A549 treated with ZK216348 at 1 μM for 4 hours (cell line): ENCODE measurements at places on chromosomes 2 and 18. TPM values are rescaled to one million over a fixed set of nuclear protein-coding genes. Genes with fewer than 3 reads are reported as not detected.

The IER3IP1 gene
- total RNA-seq = 17.5 to 20.2 TPM (median 18.7 TPM) in 5 replicates

The TPO gene
- total RNA-seq = 0.13 to 0.29 TPM (median 0.13 TPM) in 3 of 5 replicates, not detected in the others

The LRRTM1 gene
- total RNA-seq = not detected in 5 replicates

The C2orf81 gene
- total RNA-seq = 2.1 to 3.7 TPM (median 3.0 TPM) in 5 replicates
